ENCODE measurements at places on chromosomes 16 and 17. TPM values are rescaled to one million over a fixed set of nuclear protein-coding genes. Genes with fewer than 3 reads are reported as not detected.

DNA sequence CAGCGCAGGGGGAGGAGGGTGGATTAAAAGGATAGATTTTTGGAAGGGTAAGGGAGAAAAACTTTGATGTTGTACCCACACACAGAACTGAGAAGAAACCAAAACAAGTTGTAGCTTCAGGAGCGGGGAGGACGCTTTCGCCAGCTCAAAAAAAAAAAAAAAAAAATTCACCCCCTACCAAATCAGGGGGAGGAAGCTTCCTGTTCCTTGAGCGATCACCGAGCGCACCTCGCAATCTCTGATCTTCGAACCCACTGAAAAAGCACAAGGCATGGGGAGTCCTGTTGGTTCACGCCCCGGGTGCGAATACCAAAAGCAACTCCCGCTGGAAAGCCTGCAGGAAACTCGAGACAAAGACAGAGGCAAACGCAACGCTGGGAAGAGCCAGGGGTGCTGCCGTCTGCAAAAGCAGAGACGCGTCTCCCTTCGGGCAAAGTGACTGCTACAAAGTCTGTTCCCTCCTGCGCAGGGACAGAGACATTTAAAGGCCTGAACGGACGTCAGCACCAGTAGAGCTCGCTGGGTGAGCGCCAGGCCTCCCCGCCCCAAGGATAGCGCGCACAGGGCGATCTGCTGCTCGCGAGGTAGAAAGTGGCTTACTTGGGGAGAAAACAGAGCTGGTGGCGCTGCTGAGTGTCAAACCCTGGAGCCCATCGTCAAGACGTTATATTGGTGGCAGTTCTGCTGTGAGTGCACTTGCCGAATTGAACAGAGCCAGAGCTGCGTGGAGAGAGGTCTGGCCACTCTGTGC, 190.4 kb downstream of the USP22 start:
- no peak for DNase-seq

DNA sequence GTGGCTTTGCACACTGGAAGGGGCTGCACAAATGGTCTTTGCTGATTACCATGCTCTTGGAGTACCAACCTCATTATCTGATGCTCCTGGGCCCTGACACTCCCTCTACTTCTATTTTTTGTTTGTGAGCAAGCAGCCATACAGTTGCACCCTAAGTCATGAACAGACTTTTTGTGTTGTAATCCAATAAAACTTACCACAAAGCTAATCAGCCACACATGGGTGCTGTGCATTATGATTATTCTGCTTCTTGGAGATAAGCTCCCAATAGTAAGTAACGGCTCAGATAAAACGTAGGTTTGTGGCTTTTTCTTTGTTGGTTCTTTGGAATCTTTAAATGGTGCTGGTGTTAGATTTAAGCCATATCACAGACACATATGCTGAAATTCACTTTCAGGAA, 76.2 kb downstream of the CCT6B start:
- DNase-seq: no peak

The CHRNE gene
- 0.76 TPM for total RNA-seq

The GRAP gene
- 77.6 TPM for total RNA-seq

DNA sequence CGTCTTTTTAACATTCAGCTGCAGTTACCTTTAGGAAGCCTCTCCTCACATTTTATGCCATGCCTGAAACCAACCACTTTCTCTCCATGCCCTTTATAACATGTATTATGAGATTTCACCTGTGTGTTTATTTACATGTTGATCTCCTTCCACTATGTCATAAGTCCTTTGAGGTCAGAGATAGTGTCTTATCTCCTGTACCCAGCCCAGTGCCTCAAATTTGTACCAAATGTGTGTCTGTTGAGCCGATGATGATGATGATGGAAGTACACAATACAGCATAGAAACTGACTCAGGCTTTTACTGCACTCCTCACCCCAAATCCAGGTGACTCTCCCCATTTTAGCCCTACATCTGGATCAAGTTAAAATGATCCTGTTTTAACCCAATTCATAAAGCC, 179.5 kb upstream of the CACNG5 start:
- no peak for DNase-seq

The UMOD gene
- total RNA-seq: not detected

The CLEC3A gene
- not detected for total RNA-seq

The KRT27 gene
- not detected for total RNA-seq

- no peak for DNase-seq
Observed at GRCh38 chr16:30142672-30143346, 19.8 kb upstream of the MAPK3 start.

DNA sequence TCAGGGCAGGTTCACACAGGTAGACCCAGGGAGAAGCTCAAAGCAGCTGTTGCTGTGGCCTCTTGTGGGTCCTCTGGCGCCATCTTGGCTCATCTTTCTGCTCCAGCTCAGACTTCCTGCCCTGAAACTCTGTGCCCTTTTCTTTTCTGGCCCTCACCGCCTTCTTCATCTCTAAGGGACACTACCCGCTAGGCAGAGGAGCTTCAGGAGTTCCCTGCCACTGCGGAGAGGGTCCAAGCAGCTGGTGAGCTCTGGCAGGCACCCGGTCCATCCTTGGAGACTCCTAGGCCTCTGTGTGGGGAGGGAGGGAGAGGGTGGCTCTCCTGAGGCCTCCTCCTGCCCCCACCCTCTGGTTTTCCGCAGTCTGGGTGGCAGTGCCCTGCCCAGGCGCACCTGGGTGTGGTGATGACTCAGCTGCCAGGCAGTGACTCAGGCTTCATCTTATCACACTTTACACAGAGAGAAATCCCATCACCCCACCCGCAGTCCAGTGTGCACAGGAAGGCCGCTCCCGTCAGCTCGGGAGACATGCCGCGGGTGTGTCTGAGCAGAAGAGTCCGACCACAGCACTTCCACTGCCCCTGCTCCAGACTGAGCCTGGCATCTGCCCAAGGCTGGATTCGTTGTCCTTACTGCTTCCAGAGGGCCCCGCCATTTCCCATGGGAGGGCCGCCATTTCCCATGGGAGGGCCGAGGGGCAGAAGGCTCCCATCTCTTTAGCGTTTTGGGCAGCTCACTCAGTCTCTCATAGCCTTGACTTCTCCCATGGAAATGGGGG, 7.3 kb downstream of the NT5C start:
- peak; percentile 39 for DNase-seq

- no peak for DNase-seq
Observed at GRCh38 chr17:73292031-73292531, 19.7 kb downstream of the CDC42EP4 start.

DNA sequence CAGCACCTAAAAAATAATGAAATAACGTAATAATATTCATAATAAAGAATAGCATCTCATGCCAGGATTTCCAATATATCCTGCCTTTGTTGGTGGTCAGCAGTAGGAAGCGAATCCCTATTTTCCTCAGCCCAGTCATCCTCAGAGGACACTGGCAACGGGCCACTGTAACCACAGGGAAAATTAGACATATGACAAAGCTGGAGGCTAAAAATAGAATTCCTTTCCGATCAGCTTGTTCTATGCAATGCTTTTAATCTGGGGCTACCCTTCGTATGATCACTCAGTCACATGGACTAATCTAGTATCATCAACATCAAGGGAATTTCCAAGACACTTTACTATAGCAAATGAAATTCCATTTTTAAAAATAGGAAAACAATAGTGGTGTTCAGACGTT, 246.9 kb upstream of the KCNJ16 start:
- peak; percentile 90 for DNase-seq

DNA sequence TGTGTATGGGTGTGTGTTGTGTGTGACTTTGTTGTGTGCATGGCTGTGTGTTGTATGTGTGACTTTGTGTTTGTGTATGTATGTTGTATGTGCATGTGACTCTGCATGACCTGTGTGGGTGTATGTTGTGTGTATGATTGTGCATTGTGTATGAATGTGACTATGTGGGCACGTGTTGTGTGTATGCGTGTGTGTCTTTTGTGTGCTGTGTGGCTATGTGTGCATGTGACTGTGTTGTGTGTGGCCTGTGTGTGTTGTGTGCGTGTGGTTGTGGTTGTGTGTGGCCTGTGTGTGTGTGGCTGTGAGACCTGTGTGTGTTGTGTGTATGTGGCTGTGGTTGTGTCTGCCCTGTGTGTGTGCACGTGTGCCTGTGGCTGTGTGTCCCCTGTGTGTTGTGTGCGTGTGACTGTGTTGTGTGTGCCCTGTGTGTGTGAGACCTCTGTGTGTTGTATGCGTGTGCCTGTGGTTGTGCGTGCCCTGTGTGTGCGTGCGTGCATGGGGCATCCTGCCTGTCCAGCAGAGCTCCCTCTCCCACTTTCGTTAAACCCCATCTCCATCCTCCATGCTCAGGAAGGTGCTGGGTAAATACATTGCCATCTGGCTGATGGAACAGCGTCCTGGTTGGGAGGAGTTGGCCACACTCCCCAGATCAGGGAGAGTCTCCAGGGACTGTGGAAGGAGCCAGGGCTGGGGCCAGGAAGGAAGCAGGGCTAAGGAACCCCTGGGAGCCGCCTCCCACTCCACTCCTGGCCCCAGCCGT, 90.1 kb upstream of the GSE1 start:
- no peak for DNase-seq

The PLCD3 gene
- 35.3 TPM for total RNA-seq

GRCh38 chr16:154217-155030, 2.0 kb downstream of the HBZ start:
- DNase-seq: no peak

The SIAH1 gene
- 22.4 TPM for total RNA-seq

GRCh38 chr17:41772218-41772585, 14.3 kb downstream of the JUP start:
- no peak for DNase-seq

- DNase-seq: no peak
Observed at GRCh38 chr17:67178555-67178954, 66.4 kb downstream of the HELZ start.

- no peak for DNase-seq
Observed at GRCh38 chr16:77894162-77894561, 105.8 kb downstream of the VAT1L start.

DNA sequence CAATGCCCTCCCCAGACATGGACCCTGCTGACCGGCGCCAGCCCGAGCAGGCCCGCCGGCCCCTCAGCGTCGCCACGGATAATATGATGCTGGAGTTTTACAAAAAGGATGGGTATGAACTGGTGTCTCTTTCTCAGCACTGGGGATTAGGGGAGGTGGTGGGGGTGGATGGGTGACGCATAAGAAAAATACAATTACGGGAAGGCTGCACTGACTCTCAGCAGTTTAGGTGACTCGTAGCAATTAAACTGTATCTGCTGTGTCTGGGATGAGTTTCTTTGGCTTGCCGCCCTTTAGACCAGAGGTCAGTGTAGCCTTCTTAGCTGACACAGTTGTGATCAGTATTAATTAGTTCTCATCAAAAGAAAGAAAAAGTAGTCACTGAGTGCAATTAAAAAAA, 59.0 kb downstream of the ELAC2 start:
- DNase-seq: no peak

- no peak for DNase-seq
Observed at GRCh38 chr16:59328961-59329360, 594.8 kb upstream of the GOT2 start.

DNA sequence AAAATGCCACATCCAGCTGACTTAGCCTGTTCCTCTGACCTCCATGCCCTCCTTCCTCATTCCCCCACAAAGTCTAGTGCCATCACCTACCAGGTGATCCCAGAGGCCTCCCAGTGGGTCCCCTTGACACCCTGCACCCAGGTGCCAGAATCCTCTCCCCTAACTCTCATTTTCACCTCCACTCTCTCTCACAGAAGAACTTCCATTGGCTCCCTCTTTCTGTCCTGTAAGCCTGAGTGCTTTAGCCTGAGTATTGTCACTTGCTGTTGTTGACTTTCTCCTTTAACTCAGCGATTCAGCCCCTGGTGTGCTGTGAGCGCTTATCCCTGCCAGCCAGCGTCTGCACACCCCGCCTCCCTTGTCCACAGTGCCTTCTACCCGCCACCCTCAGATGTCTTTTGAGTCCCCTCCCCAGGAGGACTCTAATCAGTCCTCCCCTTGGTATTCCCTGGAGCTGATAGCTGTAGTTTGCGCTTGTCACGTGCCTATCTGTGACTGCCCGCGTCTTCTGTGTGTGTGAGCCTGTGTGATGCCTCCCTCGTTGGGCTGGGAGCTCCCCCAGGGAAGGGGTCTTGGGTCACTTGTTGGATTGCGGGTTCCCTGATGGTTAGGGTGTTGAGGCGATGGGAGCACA, 31.9 kb downstream of the ARHGAP23 start:
- DNase-seq: no peak

The FNDC8 gene
- not detected for total RNA-seq

- DNase-seq: no peak
Observed at GRCh38 chr16:85246473-85246872, 134.2 kb upstream of the CIBAR2 start.

DNA sequence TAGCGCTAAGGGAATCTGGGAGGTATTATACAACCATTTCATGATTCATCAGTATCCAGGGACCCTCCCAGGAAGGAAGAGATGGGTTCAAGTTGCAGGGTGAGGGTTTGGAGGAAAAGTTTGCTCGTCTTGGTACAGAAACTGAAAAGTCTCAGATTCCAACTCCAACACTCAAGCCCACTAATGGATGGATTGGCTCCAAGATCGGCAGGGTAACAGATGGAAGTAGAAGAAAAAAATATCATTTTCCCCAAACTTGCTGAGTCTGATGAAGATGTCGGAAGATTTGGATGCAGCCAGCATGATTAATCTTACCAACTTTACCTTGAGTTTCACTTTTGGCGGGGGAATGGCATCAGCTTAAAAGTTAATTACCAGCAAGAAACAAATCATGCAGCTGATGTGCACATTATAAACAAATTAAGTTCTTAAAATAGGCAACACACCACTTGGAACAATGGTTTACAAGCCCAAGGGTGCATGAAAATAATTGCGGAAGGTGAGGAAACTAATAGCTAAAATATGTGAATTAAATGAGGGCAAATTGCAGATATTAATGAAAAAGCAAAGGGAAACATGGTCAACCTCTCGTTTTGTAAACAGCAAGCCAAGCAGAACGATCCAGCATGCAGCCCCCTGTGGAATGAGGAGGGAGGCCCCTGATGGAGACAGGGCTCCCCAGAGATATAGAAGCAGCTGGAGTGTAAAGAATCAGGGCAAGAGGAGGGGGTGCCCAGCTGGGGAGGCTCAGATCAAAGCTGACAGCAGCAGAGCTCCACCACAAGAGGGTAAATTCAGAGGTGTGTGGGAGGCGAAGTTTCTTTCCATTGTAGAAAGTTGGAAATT, 44.1 kb upstream of the GRIN2A start:
- DNase-seq: no peak

GRCh38 chr16:72787514-72788268, 260.2 kb downstream of the ZFHX3 start:
- peak; percentile 39 for DNase-seq

The PPP1R27 gene
- total RNA-seq: not detected

The VASN gene
- 5.7 TPM for total RNA-seq

The CRHR1 gene
- not detected for total RNA-seq

- no peak for DNase-seq
Observed at GRCh38 chr16:9003322-9003721, 39.6 kb upstream of the USP7 start.

- DNase-seq: no peak
Observed at GRCh38 chr16:3282103-3282729, 1.1 kb upstream of the ZNF263 start.

DNA sequence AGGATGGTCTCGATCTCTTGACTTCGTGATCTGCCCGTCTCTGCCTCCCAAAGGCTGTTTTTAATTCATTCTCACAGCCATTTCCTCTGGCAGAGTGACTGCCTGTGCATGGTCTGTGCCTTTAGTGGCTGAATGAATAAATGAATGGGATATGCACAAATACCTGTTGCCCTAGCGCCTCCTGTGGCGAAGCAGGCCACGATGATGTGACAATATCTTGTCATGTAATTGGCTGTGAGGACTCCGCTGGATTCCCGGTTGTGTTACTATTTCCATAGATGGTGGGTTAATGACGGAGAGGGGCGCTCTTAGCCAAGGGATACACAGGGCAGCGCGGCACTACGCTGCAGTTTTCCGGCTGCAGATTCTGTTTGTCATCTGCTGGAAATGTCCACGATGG, 26.8 kb upstream of the ENDOV start:
- DNase-seq: no peak

- peak; percentile 29 for DNase-seq
Observed at GRCh38 chr16:69848637-69849545, 86.8 kb downstream of the WWP2 start.

The TMEM238L gene
- not detected for total RNA-seq

Data from glomerular endothelial cell (primary cell).